Activated CD8-positive, alpha-beta T cell treated with anti-CD3 and anti-CD28 coated beads, Interleukin-2, amount 10 ng/mL, durations not matched to agents 7 days and 5 days (primary cell): ENCODE measurements at places on chromosomes 16 and 17.

DNA sequence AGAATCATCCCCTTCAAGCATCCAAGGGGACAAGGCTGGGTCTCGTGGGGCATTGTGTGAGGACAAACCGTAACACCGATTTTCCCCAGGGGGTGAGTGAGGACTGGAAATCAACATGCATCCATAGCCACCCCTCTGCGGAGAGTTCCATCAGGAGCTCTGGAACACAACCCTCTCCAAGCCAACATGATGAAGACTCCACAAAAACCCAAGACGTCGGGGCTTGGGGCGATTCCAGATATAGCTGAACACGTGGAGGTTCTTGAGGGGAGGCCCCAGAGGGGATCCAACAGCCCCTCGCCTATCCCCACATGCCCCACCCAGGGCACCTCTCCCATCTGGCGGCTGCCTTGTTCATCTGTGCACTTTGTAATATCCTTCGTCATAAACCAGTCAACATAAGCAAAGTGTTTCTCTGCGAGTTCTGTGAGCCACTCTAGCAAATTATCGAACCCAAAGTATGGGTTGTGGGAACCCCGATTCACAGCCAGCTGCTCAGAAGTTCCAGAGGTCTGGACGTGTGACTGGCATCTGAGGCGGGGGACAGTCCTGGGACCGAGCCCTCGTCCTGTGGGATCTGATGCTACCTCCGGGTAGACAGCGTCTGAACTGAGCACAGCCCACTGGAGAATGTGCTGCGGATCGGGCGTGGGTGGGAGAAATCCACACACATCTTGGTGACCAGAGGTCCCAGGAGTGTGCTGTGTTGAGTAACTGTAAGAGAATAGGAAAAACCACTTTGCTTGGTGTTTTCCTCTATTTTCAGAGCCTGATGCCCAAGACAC, 55.5 kb downstream of the RPH3AL start:
- DNase-seq = no peak

DNA sequence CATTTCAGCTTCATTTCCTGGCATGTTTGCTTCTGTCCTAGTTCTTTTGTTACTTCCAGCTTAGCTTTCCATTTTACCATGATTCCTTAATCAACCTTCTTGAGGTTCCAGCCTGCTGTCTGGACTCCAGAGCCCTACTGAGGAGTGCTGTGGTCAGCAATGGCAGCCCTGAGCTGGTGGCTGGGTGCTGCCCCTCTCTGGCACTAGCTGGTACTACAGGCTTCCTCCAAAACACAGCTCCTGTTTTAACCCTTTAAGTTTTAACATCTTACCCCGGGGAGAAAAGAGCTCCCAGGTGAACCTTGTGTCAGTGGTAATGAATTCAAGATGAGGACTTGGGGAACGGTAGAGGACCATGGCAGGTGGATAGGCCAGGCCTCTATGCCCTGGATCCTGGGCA, 395.5 kb downstream of the TMEM114 start:
- no peak for DNase-seq

GRCh38 chr16:25988084-25988483, 296.3 kb downstream of the HS3ST4 start:
- no peak for DNase-seq

- DNase-seq = no peak
Observed at GRCh38 chr16:58499615-58500351, at the start of gene NDRG4. TSS of gene NDRG4 (plus strand) at chr16:58500143. CDS start at chr16:58500249, 106 bp downstream.

GRCh38 chr16:3358871-3359270, 3.2 kb downstream of the OR2C1 start:
- no peak for DNase-seq

DNA sequence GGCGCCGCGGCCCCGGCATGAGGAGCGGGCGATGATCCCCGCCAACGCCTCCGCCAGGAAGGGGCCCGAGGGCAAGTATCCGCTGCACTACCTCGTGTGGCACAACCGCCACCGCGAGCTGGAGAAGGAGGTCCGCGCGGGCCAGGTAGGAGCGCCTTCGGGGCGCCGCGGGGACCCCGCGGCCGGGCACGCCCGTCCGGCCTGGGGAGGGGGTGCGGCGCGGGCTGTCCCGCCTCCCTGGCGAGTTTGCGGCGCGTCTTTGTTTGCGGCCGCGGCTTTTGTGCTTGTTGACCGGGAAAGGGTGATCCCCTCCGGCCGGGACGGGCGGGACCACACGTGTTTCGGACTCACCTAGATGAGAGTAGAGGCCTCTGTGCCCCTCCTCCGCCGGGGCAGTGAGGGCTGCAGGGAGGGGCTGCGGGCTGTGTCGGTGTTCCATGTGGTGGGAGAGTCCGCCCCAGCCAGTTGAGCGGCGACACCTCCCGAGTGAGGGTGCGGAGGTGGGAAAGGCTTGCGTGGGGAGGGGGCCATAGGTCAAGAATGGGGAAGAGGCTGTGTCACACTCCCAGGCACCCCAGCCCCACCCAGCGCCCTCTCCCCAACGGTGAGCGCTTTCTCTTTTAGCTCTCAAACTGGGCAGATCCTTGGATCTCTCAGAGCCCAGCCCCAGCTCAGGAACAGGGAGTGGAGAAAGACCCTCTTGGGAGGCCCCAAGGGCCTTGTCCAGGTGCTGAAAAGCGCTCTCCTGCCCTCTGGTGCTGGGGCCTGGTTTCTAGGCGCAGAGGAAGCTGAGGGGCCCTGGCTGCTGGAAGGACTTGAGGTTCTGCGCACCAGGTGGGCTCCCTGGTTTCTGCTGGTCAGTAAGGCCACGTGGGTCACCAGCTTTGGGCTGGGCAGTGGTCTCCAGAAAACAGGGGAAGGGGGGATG, 923 bp downstream of the ANKRD13B start:
- peak; percentile 60 for DNase-seq

GRCh38 chr16:81549547-81550431, 105.2 kb downstream of the CMIP start:
- no peak for DNase-seq

DNA sequence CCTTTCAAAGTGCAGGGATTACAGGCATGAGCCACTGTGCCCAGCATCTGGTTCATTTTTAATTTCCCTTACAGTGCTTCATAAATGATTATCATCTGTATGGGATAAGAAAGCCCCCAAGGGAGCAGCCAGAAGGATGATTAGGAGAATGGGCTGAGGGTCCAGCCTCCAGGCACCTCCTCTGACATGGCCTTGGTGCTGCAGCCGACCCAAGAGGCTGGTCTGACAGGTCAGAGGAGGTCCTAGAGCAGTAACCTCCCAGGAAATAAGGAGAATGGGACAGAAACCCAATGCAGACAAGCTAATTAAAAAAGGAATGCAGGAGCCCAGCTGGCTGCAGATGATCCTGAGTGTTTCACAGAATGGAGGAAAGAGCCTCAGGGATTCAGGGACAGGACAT, 29.0 kb downstream of the MRC2 start:
- DNase-seq = no peak

- no peak for DNase-seq
Observed at GRCh38 chr17:151886-152859, 14.8 kb downstream of the SCGB1C2 start.

DNA sequence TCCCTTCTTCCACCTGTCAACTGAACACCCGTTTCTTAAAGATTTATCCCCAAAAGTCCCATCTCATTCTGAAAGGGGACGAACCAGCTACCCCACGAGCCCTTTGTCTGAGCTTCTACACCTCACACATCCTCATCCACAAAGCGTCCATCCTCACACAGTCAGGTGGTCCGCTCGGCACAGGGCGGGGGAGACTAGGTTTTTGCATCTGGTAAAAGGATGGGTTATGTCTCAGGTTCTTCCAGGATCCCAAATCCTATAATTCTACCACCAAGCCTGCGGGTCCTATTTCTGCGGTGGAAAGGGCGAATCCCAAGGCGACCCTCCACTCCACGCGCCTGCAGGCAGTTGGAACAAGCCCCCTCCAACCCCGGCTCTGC, 458 bp downstream of the GFOD2 start:
- peak; percentile 51 for DNase-seq

DNA sequence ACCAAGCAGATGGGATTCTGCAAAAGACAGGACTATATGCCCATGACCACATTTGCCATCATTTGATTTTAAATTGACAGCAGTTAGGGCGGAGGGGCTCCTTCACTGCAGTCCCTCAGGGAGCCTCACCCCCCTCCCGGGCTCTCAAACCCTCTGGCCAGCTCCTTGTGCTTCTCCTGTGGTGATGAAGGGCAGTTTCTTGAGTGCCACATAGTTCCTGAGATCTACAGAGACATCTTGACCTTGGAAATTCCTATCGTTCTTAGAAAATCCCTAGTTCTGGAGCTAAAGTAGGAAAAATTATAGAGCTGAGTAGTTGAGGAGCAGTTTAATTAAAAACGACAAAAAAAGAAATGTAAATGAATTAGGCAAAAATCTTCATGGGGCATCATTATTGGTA, 231.5 kb downstream of the CCDC182 start:
- DNase-seq = no peak

DNA sequence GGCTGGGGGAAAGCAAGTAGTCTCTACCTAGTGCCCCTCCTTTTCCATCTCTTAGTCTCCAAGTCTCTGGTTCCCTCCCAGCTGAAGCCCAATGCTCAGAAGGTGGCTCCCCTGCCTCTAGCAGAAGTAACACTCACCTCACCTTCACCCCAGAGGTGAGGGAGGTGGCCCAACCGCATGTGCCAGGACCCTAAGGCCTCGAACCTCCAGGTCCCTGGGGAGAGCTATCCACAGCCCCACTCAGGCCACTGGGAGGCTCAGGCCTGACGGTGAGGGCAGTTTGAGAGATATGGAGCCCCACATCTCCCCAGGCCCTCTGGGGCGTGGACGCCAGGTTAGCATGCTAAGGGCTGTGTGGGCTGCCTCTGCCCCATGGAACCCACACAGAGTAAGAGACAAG, 5.8 kb downstream of the CBLN1 start:
- DNase-seq = no peak

DNA sequence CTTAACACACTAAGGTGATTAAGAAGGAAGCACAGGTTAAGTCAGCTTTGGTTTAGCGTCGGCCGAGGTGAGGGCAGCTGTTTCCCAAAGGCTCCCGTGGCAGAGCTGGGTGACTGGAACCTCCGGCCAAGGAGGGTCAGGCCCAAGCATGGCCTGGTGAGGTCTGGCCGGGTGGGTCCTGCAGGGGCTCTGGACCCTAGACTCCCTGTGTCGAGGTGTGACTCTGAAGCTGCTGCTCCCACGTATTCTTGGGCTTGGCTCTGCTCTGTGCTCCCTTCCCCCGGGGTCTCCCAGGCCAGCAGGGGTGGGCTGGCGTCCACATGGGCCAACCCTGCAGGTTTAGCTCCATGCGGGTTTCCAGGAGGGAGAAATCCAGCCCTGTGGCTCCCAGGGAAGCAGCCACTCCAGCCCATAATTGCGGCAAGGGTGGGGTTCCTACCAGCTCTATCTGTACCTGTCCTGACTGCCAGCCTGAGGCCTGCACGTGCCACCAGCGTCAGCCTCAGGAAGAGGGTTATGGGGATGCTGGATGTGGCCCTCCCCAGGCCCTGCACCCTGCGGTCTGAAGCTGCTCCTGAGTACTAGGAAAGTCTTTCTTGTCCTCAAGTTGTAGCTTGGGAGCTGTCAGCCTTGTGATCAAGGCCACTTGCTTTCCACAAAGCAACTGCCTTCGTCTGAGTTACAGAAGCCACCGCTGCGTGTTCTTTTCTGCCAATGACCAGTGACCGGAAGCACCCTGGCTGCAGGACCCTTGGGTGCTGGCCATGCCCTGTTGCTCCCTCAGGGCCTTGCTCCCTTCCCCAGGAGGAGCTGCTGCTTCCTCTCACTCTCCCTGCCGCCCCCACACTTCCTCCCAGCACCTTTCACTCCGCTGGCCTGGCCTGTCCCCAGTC, 4.8 kb downstream of the CDK5R1 start:
- no peak for DNase-seq

- no peak for DNase-seq
Observed at GRCh38 chr17:15462976-15463772, 4.2 kb downstream of the CDRT4 start.

- DNase-seq = no peak
Observed at GRCh38 chr16:85462714-85463611, 150.2 kb upstream of the GSE1 start.

DNA sequence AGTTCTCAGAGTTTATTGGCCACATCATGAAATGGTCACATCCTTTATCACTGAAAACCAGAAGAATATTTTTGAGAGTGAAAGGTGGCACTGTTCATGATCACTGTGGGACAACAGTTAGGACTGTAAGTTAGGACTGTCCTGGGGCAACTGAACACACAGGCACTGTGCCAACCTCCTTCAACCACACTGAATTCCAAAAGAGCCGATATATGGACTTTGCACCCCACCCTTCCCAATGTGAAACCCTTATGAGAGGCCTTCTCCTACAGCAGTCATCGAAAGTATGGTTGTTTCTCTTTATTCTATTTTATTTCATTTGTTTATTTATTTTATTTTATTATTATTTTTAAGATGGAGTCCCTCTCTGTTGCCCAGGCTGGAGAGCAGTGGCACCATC, 353.5 kb downstream of the TOX3 start:
- no peak for DNase-seq

- no peak for DNase-seq
Observed at GRCh38 chr16:14148016-14148415, 76.9 kb downstream of the MRTFB start.

GRCh38 chr16:82995924-82996441, 369.2 kb downstream of the CDH13 start:
- no peak for DNase-seq

DNA sequence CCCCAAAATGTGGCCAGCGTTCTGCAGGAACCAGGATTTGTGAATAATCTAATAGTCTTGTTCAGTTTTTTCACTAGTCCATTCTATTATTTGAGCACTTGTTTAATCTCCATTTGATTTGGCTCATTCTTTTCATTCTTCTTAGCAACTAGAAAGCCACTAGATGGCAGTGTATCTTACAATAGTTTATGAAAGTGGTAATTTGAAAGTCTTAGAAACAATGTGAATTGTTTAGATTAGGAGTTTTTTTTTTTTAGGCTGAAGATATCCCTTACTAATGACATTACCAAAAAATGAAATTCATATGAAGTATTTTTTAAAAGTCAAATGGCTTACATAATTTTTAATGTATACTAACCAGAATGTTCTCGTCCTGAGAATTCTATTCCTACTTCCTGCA, 6.7 kb downstream of the ERI2 start:
- no peak for DNase-seq

- DNase-seq = peak; percentile 79
Observed at GRCh38 chr17:31433091-31433790, 41.8 kb downstream of the RAB11FIP4 start.

DNA sequence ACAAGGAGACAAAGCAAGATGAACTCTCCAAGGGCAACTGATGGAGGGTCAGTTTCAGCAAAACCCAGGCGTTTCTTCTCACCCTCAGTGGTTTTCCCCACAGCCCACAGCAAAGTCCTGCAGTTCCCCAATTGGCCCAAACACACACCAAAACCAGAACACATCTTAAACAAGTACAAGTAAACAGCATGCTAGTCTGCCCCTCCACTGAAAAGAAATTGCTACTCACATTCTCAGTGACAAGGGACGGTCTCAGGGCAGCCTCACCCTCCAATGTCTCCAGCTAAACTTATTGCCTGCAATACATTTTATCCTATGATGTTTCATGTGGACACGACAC, 300.6 kb upstream of the IRX3 start:
- DNase-seq = no peak
